ENCODE measurements at places on chromosomes 11 and 22.

DNA sequence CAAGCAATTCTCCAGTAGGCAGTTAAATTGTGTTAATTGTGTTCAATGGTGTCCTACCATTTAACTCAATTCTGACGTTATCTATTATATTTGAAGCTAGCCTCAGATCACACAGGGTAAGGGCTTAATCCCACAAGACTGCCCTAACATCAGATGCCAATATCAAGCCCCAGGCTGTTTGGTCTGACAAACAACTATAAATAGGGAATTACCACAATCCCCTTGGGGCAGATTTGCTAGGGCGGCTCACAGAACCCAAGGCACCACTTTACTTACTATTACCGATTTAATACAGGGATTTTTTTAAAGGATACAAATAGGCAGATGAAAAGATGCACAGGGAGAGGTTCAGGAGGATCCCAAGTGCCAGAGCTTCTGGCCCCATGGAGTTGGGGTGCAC is 678.4 kb downstream of the OPCML start:
- no peak for DNase-seq

- DNase-seq: peak; percentile 5
Observed at GRCh38 chr22:24466716-24467328, 28.3 kb upstream of the UPB1 start.

DNA sequence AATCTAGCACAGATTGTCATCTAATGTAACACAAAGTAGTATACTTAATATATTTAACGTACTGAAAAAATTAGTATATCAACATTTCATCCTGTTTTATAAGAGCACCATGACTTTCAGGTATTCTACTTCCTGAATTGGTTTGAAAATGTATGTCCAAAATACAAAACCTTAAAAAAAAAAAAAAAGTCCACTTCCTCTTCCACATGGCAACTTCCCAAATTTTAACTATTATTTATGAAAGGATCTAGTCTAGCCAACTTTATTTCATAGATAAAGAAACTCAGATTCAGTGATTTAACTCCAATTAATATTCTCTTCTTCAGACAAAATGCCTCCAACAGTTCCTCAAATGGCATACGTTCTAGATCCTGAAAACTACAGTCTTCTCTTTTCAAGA is 44.0 kb downstream of the PIK3C2A start:
- DNase-seq: no peak

- DNase-seq: peak; percentile 71
Observed at GRCh38 chr11:65429068-65429681, 6.6 kb downstream of the NEAT1 start.

GRCh38 chr22:30375312-30375849 is 11.8 kb downstream of the RNF215 start:
- no peak for DNase-seq

DNA sequence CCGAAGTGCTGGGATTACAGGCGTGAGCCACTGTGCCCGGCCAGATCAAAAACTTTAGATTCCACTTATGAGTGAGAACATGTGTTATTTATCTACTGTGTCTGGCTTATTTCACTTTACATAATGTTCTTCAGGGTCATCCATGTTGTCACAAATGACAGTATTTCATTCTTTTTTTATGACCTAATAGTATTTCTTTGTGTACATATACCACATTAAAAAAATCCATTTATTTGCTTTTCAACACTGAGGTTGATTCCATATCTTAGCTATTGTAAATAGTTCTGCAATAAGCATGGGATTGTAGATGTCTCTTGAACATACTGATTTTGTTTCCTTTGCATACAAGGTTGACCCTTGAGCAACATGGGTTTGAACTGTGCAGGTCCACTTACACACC is 13.2 kb upstream of the SCGB1D1 start:
- no peak for DNase-seq

DNA sequence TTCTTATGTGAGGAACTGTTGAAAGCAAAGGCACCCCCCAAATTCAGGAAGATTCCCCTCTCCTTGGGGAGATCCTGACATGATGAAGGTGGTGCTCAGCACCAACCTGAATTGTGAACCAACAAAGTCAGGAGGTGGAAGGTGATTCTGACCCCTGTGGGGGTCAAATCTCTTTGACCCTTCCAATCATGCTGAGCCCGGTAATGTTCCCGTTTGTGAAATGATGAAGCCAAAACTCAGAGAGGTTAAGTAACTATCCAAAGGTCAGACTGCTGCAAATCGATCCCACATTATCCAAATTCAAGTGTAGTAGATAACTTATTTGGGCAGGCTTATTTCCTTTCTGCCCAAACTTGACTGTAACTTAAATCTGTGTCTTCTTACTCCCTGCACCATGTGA is 19.1 kb downstream of the SERPING1 start:
- no peak for DNase-seq

- no peak for DNase-seq
Observed at GRCh38 chr22:46348099-46348695, 12.7 kb downstream of the TRMU start.

GRCh38 chr11:2950825-2951224 is 21.6 kb upstream of the PHLDA2 start:
- DNase-seq: no peak

GRCh38 chr11:130435671-130436070 is 7.3 kb upstream of the ADAMTS8 start:
- DNase-seq: no peak

- DNase-seq: peak; percentile 21
Observed at GRCh38 chr22:30348809-30349208, 7.9 kb downstream of the SF3A1 start.

- DNase-seq: no peak
Observed at GRCh38 chr22:43330178-43331068, 12.7 kb downstream of the SCUBE1 start.

DNA sequence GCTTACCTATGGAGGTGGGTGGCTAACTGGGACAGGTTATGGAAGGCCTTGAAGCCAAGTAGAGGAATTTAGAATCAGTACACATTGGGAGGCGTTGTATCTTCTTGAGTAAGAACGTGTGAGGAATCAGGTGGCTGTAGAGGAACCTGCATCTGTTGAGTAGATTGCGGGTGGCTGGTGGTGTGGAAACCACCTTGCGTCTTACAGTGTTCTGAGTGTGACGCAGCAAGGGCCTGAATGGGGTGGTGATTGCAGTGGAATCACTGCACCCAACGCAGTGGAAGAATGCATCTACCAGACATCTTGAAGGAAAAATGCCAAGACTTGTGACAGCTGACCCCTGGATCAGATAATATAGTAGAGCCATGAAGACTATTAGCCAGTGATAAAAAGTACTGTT is 110.8 kb upstream of the NNMT start:
- no peak for DNase-seq

- no peak for DNase-seq
Observed at GRCh38 chr11:112963368-112963955, 2.2 kb downstream of the NCAM1 start.

- no peak for DNase-seq
Observed at GRCh38 chr22:44458044-44459020, 39.7 kb downstream of the RTL6 start.
